ENCODE measurements at places on chromosomes 13 and 19.

GRCh38 chr13:113083402-113084061 is 22.1 kb upstream of the F7 start:
- no peak for DNase-seq

- DNase-seq: no peak
These were observed 822 bp upstream of the RFXAP start for GRCh38 chr13:36817996-36818803.

DNA sequence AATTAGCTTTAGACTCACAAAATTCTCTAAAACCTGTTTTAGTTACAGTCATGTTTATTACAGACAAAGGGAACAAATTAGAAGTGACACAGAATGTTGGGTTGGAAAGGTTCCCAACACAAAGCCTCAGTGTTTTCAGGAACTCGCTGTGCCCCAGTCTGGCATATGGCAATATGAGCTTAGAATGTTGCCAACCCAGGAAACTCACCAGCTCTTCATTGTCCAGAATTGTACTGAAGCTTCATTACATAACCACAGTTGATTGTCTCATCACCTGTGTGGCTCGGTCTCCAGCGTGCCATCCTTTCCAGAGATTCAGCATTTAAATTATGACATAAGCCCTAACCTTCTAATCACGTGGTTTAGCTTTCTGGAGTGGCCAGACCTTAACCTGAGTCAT is 19.1 kb downstream of the ZNF264 start:
- no peak for DNase-seq

GRCh38 chr19:29812080-29812880 is 489 bp downstream of the CCNE1 start:
- DNase-seq: no peak

- no peak for DNase-seq
These were observed 5.8 kb downstream of the ACSBG2 start for GRCh38 chr19:6141217-6141616.

DNA sequence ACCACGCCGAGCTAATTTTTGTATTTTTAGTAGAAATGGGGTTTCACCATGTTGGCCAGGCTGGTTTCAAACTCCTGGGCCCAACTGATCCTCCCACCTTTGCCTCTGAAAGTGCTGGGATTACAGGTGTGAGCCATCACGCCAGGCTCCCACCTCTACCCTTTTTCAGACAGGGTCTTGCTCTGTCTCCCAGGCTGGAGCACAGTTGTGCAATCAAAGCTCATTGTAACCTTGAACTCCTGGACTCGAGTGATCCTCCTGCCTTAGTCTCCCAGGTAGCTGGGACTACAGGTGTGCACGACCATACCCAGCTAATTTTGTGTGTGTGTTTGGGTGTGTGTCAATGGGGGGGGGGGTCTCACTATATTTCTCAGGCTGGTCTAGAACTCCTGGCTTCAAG is 1.7 kb downstream of the RASGRP4 start:
- no peak for DNase-seq

- no peak for DNase-seq
These were observed 62.8 kb downstream of the TPT1 start for GRCh38 chr13:45278096-45278645.

DNA sequence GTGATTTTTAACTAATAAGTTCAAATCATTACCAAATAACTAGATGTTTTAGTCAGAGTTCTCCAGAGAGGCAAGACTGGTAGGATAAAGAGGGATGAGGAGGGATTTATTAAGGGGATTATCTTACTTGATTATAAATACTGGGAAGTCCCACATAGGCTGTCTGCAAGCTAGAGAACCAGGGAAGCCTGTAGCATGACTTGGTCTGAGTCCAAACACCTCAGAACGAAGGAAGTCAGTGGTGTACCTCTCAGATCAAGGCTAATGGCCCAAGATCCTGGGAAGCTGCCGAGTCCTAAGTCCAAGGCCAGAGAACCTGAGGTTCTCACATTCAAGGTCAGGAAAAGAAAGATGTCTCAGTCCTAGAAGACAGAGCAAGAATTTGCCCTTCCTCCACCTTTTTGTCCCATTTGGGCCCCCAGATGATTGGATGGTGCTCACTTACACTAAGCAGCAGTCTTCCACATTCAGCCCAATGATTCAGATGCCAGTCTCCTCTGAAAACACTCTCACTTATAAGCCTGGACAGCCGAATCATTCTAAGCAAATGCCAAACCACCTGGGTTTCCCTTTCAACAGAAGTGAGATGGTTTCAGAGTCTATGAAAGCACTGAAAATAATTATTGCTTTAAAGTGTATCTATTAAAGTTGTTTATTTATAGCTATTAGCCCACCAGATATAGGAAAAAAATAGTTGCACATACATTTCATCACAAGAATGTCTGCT is 1599.2 kb downstream of the OLFM4 start:
- no peak for DNase-seq

- DNase-seq: no peak
These were observed 3.4 kb downstream of the PPM1N start for GRCh38 chr19:45501730-45502014.

- DNase-seq: no peak
These were observed 117.7 kb downstream of the STK24 start for GRCh38 chr13:98459171-98459681.

DNA sequence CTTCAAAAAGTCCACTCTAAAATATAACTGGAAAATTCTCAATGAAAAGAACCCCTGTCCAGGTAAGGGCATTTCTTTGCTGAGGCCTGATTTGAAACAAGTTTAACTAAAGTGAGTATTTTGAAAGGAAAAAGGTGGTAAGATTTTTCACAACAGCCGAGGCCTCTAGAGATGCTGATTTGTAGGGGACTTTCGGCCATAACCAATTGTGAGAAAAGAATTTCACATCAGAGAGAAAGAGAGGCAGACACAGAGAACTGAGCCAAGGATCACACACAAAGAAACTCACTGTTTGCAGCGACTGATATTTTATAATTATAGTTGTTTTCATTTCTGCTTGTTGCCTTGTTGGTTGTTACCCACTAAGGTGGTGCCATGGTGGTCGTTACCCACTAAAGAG is 24.4 kb downstream of the MBD3L2B start:
- DNase-seq: no peak

DNA sequence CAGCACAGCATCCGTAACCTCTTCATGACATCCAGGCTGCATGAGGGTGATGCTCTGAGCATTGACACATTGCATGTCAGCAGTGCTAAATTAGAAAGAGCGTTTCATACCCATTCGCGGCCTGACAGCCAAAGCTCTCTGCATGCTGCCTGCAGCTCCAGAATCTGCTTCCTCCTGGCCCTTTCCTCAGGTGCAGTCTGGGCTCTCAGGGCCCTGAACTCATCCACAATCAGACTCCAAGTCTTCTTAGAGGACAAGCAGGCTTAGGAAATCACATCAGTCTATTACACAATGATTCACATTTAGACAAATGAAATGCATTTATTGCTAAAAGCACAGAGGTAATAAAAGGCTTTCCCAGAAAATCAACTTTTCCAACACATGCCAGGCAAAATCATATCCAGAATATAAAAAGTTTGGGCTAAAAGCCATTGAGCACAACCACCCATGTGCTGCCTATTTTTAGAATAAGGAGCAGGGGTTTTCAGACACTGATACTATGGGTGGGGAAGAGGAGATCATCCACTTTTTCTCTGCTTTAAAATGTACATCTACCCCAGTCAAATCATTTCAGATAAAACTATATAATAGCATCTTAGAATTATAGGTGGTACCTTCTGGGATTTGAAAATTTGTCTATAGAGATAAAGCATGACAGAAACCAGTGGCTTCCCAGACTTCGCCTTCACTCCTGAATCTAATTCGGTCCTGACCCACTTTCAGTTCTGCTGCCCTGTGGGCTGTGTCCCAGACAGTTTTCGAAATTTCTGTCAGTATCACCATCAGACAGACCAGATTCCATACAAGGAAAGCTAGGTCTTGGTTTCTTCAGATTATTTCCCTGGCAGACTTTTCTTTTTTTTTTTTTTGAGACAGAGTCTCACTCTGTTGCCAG is 109.3 kb downstream of the COL4A2 start:
- no peak for DNase-seq

- DNase-seq: no peak
These were observed 155.8 kb upstream of the UBL3 start for GRCh38 chr13:30006246-30006645.

DNA sequence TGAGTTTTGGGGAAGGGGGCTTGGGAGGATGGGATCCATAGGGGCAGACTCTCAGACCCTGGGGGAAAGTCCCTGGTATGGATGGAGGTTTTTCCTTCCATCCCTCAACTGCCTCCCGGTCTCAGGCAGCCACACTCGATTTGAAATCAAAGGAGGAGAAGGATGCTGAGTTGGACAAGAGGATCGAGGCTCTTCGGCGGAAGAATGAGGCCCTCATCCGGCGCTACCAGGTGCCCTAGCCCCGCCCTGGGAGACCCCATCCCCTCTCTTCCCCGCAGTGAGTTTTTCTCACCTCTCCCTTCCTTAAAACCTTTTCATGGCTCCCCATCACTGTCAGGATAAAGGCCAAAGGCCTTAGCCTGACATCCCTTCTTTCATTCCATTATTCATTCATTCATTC is 2.1 kb downstream of the CCDC9 start:
- DNase-seq: no peak

DNA sequence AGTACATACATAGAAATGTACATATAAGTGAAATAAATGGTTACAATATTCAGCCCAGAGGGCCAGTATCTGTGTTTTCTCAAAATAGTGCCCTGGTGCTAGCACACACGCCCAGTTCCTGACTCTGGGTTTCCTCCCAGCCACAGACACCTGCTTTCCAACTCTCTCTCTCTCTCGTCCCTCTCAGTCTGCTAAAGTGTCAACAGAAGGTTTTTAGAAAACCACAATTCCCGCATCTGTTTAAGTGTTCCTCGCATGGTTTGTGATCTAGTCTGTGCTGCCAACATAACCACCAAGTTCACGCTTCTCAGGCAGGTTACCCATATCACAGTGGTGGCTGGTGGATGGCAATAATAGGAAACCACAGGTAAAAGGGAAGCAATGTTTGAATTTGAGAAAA is 17.8 kb upstream of the UPF3A start:
- no peak for DNase-seq

- DNase-seq: no peak
These were observed 219.7 kb upstream of the SPRY2 start for GRCh38 chr13:80560609-80561008.

DNA sequence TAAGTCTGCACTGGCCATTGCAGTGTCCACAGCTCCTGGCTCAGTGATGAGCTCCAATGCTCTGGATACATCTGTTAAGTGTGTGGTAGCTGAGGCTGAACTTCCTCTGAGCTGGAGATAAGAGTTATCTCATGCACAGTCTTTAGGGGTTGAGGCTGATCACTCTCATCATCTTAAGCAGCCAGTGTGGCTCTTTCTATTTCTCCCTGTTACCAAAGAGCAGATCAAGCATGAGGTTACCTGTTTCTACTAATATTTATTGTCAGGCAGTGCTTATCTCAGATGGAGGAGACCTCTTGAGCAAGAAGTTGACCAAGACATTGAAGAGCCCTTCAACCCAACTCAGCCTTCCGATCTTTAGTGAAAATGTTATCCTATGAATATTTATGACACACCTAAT is 6.6 kb upstream of the OR10H2 start:
- DNase-seq: no peak

DNA sequence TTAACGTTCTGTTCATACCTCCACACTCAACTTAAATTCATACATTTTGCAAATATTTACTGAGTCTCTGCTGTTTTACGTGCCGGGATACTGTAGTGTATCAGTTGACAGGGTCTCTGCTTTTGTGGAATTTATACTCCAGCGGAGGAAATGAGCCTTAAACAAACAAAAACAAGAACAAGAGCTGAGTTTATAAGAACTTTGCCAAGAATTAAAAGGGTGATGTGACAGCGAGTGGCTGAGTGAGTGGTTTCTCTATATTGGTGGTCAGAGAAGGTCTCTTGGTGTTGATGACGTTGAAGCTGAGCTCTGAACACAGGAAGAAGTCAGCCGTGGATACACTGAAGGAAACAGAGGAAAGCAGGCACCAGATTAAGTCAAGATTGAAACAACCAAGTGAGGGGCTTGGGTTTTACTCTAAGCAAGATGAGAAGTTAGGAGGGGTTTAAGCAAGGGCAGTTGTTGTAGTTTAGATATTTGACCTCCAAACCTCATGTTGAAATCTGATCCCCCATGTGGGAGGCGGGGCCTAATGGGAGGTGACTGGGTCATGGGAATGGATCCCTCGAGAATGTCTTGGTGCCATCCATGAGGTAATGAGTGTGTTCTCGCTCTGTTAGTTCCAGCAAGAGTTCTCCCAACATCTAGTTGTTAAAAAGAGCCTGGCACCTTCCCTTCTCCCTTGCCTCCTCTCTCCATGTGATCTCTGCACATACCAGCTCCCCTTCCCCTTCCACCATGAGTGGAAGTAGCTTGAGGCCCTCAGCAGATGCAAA is 248.3 kb downstream of the DCLK1 start:
- no peak for DNase-seq

GRCh38 chr19:54436628-54437252 is 12.3 kb upstream of the LENG8 start:
- no peak for DNase-seq

All from NCI-H510A (cell line).